Body of pancreas (tissue), 4 donors: ENCODE measurements at places on chromosomes 5 and 9.

DNA sequence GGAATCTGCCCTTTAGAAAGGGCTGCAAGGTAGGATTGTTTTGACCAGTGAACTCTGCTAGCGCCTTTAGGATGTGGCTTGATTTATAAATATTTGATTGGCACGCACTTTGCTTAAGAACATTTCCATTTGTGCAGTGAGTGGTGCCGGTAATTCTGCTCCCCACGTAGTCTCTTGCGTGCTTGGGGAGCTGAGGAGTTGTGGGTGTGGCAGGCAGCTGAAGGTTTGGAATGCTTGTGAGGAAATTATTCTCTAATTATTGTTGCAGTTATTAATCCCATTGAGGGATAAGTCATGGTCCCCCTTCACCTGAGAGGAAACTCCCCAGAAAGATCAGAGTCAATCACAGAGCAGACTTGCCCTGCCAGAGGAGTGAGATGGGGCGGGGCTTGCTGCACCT lies 76.7 kb downstream of the FGF1 start:
- DNase-seq = no peak

DNA sequence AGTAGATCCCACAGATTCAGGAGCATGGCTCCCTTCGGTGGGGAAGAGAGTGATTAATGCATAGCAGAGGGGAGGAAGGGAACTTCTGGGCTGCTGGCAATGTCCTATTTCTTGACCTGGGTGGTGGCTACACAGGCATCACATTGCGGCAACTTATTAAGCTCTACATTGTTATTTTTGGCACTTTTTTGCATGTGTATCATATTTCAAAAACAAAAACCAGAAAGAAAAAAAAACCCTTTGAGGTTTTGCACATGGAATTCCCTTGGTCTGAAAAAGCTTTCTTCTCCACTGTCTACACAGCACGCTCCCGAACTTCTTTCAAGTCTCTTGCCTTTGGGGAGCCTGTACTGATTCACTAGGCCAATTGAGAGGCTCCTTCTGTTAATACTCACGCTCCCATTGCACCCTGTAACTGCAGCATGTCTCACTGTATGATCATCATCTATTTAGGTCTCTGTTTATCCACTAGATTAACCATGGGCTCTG lies 25.1 kb downstream of the CEMIP2 start:
- DNase-seq = no peak

GRCh38 chr5:117286813-117287212 lies 712.2 kb upstream of the SEMA6A start:
- no peak for DNase-seq

GRCh38 chr5:143130613-143131305 lies 272.7 kb downstream of the NR3C1 start:
- no peak for DNase-seq

DNA sequence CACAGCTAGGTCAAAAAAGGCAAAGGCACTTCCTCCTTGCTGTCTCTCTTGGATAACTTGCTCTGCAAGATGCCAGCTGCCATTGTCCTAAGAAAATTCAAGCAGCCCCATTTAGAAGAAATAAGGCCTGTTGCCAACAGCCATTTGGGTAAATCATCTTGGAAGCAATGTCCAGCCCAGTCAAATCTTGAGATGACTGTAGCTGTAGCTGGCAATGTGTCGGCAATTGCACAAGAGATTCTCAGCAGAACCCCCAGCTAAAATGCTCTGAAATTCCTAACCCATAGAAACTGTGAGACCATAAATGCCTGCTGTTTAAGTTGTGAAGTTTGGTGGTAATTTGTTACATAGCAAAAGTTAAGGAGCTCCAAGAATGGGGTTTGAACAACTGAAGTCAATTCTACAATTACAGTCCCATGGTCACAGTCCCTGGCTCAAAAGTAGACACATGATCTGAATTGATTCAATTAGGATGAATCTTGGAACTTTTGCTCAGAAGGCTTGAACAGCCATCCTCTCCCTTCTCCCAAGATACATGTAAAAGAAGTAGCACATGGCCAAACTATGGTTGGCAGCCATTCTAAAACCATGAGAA lies 151.1 kb downstream of the MPDZ start:
- no peak for DNase-seq

- DNase-seq = no peak
Measured at GRCh38 chr5:81020478-81021167, 60.5 kb downstream of the RASGRF2 start.

- no peak for DNase-seq
Measured at GRCh38 chr5:132057498-132058255, 2.8 kb upstream of the IL3 start.

- no peak for DNase-seq
Measured at GRCh38 chr5:111929261-111929660, 172.3 kb upstream of the NREP start.
